Activated T-cell treated with anti-CD3 and anti-CD28 coated beads, Interleukin-2, amount 50 U/mL, for 4 hours (primary cell): ENCODE measurements at places on chromosomes 16 and 17.
A peak's percentile ranks its signal among the peaks of the same experiment; 100 is the strongest.

DNA sequence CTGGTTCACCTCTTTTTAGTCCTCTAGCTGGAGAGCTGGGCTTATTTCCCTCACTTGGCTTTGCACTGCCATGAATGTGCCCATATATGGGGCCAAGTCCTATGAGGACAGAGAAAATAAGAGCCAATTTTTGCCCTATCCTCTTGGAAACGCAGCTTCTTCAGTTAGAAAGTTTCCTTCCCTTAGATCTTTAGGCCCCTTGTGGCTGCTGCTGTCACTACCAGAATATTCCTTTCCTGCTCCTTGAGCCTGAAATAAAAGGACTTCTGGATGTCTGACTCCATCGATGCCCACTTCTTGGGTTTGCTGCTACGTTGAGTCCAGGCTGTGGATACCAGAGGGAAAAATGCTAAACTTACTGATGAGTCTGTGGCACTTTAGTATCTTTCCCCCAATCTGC lies 487.1 kb downstream of the GRIN2A start:
- DNase-seq = no peak

DNA sequence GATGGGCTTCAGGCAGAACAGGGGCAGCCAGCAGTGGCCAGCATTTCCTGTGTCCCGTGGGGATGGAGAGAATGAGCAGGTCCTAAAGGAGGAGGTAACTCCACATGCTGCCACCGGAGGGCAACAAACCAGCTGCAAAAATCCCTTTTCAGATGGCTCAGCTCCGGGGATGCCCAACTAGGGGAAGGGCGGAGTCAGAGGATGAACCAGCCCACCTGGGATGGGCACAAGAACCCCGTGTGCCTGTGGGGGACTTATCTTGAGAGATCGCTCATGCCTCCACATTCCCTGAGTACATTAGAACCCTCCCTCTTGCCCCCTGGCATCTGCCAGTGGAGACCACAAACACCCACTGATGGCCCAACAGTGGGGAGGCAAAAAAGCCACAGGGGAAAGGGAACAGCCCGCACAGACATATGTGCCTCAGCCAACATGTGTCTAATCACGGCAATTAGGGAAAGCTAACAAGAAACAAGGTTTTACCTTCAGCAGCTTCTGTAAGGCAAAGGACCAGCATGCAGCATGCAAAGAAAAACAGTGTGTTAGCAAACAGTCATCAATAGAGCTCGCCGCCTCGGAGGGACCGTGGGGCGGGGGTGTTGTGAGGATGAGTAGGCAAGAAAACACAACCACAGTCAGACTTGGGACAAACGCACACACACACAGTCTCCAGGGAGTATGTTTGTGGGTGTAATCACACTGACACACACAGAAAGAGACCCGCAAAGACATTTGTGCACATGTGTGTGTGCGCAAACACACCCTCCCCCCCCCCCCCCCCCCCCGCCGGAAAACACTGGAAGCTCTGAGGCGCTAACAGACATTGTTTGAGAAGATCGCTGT lies 64.0 kb downstream of the MYO18A start:
- peak; percentile 20 for DNase-seq

DNA sequence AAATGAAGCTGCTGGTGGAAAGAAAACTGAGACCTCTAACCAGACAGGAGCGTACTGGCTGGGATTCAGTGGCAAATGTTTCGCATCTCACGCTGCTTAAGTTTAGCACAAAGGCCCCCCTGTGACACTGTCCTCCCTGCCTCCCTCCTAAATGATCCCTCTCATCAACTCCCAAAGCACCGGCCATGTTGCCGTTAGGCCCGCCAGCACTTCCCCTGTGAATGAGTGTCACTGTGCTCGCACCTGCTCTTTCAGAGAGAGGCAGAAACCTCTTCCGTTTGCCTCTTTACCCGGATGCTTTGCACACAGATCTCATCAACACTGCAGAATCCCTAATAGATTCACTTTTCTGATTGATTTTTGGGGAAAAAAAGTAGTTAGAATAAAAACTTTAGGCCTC lies 26.5 kb downstream of the MBTPS1 start:
- DNase-seq = no peak

DNA sequence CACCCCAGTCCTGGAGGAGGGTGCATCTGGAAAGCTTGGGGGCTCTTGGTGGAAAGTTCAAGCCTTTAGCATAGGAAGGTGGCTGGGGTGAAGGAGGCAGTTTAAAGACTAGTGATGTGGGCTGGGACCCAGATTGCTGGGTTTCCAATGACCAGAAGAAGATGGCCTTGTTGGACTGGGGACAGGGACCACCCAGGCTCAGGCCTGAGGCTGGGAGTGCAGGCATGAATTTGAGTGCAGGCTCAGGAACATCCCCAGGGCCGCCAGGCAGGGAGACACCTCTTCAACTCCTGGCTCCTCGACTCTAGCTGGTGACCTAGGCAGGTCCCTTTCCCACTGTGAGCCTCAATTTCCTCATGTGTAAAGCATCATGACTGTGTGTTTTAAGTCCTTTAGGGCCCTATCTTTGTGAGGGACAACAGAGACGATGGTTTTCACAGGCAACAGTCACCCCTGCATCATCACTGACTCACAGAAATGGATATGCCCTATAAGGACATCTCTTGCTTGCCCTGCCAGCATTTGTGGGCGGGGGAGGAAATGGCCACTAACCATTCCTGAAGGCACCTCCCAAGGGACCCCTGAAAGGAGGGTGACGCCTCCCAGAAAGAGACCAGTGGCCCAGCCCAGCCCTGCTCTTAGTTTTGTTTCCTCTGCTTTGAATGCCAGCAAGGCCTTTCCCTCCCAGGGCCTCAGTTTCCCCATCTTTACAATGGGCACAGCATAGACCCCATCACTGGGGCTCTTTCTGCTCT lies 11.1 kb downstream of the NLRC5 start:
- DNase-seq = peak; percentile 47

- peak; percentile 35 for DNase-seq
Measured at GRCh38 chr17:44110823-44111633, 12.4 kb downstream of the HDAC5 start.

GRCh38 chr16:67027046-67027445 lies 1.9 kb upstream of the CBFB start:
- DNase-seq = no peak

GRCh38 chr16:31460582-31461002 lies 1.3 kb downstream of the ARMC5 start:
- DNase-seq = no peak

GRCh38 chr17:27892866-27893769 lies at the start of gene LYRM9:
Gene LYRM9, minus strand, starts transcription at chr17:27893365. Its CDS starts 10,671 bp downstream, at chr17:27882694.
- peak; percentile 93 for DNase-seq

DNA sequence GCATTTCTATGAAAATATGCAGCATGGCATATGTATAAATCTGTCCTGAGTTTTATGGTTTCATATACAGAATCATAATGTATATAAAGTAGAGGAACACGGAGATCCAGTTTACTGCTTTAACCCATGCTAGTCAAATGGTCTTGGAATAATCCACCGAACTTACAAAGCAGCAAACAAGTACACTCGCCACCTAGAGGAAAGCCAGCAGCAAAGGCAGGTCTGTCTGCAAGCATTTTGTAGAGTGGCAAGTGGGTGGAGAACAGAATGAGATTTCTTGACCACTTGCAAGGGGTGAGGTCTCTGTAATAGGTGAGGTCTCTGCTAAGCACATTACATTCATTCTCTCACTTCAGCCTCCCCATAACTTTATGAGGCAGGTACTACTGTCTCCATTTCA lies 308.3 kb downstream of the CA10 start:
- DNase-seq = no peak
